HEK293T (cell line): ENCODE measurements at places on chromosomes 16 and 17.
A peak's percentile ranks its signal among the peaks of the same experiment; 100 is the strongest.

DNA sequence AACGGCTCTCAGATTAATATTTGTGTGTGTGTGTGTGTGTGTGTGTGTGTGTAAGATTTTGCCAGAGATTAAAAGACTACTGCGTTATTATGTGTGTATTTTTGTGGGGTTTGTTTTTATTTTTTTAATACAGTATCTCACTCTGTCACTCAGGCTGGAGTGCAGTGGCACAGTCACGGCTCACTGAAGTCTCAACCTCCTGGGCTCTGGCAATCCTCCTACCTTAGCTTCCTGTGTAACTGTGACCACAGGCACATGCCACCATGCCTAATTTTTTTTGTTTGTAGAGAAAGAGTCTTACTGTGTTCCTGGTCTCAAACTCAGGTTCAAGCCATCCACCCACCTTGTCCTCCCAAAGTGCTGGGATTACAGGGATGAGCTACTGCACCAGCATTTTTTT, 87.2 kb downstream of the CYB561 start:
- DNase-seq = no peak

- no peak for DNase-seq
Measured at GRCh38 chr17:778096-778495, 4.0 kb downstream of the GLOD4 start.

- DNase-seq = no peak
Measured at GRCh38 chr17:28475151-28475900, 1.9 kb downstream of the SLC13A2 start.

DNA sequence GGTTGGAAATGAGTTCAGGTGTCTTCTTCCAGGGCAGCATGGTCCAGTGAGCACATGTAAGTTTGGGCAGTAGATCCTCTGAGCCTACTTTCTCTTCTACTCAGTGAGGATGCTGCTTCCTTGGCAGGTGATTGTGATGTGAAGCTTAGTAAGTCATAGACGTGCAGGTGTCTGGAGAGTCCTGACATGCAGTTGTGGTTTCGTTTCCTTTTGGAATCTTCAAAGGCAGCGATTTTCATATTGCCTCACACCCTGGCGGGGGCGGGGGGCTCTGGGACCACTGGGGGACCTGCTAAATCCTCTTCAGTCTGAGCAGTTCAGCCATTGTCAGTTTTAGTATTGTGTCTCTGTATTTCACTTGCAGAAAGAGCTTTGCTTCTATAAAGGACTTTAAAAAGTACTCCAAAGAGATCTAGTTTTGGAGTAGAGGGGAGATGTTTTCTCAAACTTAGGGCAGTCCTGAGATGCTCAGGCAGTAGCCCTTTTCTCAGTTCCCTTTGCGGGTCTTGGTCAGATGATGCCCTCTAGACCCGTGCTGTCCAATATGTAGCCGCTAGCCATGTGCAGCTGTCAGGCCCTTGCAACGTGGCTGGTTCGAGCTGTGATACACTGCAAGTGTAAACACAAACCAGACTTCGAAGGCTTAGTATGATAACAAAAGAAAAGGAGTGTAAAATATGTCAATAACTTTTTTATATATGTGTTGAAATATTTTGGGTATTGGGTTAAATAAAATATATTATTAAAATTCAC, 4.0 kb upstream of the CDK5R1 start:
- no peak for DNase-seq

DNA sequence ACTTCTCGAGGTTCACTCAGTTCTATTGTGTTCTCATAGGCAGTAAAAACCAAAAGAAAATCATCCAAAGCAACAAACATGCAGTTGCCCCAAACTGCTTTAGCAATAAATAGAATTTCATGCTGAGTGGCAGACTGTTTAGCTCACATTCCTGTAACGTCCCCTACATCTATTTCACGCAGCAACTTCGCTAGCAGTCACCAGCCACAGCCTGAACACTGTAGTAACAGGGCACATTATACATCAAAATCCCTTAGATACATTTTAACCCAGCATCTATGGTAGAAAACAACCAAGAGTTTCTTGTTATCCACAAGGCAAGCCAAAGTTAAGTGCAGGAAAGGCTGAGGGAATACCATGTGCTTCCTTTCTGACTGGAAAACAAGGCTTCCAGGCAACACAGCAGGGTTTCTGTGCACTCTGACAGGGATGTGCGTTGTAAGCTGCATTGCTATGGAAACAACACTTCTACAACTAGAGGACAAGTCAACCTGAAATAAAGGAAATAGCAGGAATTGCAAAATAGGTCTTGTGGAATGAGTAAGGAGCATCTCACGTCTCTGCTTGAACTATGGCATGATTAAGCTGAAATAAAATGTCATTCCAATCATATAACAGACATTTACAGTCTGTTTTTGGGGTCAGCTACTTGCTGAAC, 55.4 kb downstream of the CFDP1 start:
- DNase-seq = no peak

DNA sequence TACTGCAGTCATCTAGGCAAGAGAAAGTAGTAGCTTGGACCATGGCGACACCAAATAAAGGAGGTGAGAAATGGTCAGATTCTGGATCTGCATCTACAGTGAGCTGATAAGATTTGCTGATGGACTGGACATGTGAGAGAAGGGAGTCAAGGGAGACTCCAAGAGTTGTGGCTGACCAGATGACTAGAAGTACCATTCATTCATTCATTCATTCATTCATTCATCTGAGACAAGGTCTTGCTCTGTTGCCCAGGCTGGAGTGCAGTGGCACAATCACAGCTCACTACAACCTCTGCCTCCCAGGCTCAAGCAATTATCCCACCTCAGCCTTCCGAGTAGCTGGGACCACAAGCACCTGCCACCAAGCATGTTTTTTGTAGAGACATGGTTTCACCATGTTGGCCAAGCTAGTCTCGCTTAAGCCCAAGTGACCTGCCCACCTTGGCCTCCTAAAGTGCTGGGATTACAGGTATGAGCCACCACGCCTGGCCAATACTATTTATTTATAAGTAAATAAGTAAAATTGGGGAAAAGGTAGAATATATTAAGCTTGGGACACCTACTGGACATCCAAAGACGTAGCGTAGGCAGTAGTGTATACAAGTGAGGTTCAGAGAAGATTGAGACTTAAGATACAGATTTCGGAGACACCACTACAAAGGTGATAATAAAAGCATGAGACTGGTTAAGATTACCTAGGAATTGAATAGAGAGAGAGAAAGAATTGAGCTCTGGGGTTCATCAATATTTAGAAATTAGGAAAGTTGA, 15.7 kb upstream of the RNF43 start:
- DNase-seq = no peak

DNA sequence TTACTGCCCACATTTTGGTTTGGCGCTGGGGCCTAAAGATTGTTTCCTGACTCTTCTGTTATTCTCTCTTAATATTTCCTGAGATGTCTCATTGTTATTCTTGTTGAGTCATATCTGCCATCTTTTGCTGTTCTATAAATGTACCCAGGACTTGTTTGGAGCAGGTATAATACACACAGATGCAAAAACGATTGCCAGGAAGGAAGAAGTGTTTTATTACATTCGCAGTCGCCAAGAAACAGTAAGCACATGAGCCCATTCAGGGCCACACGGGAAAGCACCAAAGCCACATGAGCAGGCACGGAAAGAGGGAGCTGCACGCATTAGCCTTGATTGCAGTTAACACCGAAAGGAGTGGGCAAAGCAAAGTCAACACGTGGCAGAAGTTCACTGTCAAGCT, 70.2 kb downstream of the ARHGAP44 start:
- no peak for DNase-seq

DNA sequence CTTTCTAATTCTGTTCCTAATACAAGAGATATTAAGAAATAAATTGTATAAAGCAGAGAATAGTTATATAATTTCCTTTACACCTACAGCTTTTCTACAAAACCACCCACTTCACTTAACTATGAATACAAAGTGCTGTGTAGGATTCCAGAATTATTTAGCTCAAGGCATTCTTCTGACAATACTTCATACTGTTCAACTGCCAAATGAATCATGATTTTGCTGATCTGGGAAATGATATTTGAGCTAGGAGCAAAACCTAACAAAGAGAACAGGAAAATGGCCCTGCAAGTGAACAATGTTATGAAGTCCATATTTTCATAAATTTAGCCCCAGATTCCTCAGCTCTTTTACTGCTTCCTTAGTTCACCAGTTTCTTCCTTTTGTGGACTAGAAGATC, 12.9 kb downstream of the BBS2 start:
- no peak for DNase-seq

DNA sequence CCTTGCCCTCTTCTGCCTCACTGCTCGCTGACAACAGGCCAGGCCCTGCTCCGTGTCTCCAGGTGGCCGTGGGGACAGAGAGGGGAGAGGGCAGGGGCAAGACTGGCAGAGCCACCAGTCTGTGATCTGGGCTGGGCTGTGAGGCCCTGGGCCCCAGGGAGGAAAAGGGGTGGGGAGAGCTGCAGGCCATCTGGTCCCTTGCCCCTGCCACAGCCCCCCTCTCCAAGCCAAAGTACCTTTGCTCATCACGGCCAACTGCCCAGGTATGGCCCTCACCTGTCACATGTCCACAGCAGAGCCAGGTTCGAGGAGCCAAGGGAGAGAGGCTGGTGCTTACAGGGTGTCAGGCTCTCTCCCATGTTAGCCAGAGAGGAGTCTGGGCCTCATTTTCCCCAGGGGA, 91.4 kb upstream of the LHX1 start:
- no peak for DNase-seq

GRCh38 chr16:53080345-53081031, 25.7 kb downstream of the CHD9 start:
- DNase-seq = no peak

DNA sequence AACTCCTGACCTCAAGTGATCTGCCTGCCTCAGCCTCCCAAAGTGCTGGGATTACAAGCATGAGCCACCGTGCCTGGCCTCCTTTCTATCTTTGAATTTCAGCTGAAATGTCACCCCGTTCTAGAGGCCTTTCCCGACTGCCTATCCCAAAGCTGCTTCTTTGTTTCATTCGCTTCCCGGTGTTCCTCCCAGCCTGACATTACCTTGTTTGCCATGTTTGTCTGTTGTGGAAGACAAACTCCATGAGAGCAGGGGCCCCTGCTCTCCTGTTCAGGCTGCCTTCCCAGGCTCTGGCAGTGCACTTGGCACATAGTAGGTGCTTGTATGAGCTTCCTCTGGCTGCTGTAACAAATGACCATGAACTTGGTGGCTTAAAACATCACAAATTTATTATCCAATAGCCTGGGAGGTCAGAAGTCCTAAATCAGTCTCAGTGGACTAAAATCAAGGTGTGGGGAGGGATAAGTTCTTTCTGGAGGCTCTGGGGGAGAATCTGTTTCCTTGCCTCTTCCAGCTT, 2.6 kb upstream of the CCL22 start:
- no peak for DNase-seq

DNA sequence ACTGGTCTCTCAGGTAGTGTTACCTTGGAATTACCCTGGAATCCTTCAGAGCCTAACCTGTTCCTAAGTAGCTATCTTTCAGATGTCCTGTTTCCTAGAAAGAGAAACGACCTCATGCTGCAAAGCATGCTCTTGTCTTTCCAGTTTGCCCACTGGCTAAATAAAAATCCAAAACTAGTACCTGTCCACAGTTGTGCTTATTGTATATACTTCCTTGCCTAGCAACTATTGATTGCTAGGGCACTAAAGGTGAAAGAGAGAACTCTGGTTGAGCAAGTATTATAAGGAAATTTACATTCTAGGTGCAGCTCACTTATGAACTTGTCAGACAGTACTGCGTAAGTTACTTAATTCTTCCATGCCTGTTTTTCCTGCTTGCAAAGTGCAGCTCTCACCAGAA, 38.5 kb downstream of the LIG3 start:
- DNase-seq = no peak

DNA sequence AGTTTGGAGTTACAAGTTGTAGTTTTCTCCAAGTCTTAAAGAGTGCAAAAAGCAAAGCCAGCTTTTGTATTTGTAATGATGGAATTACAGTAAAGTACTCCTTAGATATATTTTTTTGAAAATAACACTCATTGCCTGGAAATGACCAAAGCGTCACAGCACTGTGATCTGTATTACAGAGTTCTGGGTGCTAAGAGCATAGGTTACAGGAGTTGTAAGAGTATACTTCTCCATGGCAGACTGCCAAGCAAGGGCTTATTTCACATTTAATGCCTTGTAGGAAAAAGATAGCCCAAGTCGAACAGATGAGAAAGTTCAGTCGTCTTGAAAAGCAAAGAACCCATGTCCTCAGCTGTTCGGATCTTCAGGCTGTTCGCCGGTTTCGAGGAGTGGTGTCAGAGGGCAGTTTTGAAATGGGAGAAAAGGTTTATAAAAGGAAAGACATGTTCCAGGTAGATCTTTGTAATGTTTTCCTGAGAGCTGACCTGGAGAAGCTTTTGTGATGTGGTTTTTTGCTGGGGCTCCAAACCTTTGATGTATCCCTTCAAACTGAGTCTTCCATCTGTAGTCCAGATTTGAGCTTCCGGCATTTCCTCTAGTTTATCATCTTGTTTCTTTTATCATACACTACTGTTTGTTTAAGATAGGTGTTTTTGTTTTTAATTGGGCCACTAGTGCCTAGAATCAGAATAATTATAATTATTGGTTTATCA, 41.3 kb downstream of the ERCC4 start:
- DNase-seq = peak; percentile 14

GRCh38 chr16:48892893-48893292, 282.9 kb upstream of the N4BP1 start:
- DNase-seq = no peak

DNA sequence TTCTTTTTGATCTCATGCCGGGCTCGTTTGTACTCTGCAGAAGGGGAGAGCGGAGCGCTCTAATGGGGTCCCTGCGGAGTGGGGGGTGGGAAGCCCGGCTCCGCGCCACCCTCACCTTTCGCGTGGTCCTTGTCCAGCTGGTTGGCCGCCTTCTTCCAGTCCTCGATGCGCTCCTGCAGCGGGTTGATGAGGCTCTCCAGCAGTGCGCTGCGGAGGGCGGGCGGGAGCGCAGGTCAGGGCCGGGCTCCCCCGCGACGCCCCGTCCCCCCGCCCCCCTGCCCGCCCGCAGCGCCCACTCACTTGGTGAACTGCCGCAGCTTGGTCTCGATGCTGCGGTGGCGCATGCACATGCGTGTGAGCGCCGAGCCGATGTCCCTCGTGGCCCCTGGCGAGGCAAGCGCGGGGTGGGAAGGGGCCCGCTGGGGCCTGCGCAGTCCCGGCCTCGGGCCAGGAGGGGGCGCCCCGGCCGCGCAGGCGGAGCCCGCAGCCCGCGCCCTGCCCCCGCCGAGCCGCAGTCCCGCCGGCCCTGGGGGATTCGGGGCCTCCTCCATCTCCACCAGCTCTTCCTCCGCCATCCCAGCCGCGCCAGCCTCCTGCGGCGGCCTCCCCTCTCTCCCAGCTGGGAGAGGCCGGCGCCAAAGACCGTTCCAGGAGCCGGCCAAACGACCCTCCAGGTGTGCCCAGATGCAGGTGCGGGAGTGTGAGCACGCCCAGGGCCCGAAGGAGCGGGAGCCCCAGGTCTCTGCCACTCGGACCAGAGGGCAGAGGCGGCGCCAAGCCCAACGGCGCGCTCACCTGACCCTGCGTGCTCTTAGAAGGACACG, 6.0 kb downstream of the MTSS2 start:
- peak; percentile 39 for DNase-seq

- no peak for DNase-seq
Measured at GRCh38 chr16:73170612-73171038, 122.7 kb upstream of the ZFHX3 start.

DNA sequence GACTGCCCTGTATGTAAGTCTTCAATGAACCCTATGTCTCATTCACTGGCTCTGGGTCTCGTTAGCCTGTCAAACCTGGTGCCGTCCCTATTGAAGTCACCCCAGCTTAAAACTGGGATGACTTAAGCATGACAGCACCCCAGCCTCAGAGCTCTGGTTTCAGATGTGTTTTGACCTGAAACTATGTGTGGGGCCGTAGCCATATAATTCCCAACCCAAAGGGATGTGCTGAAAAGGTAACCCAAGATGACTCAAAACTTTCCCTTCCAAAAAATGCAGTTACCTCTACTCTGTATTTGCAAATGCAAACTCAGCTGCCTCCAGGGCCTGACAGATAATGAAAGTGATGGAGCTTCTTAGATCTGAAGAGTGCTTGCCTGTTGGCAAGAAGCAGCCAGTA, 478.3 kb upstream of the ERCC4 start:
- no peak for DNase-seq
